ENCODE measurements at places on chromosomes 13 and 19.

- DNase-seq, result no peak
Observed at GRCh38 chr13:110442930-110443621, 118.4 kb downstream of the RAB20 start.

GRCh38 chr13:83008212-83008929 lies 873.9 kb downstream of the SLITRK1 start:
- DNase-seq, result no peak

DNA sequence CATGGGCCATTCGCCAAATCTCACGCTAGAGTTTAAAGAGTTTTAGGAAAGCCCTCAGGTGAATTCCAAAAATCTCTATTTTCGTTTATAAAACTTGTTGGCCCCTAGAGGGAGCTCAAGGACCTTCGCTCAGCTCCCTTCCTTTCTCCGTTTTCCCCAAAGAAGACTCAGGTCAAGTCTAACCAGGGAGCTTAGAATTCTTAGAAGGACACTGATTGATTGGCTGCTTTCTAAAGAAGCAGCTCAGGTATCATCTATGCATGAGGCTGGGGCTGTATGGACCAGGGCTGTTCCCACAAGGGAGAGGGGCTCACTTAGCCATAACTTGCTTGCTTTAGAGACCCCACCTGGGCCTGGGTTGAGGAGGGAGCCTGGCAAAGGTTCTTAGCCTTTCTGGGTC lies 20.5 kb downstream of the DZIP1 start:
- DNase-seq, result peak; percentile 39

DNA sequence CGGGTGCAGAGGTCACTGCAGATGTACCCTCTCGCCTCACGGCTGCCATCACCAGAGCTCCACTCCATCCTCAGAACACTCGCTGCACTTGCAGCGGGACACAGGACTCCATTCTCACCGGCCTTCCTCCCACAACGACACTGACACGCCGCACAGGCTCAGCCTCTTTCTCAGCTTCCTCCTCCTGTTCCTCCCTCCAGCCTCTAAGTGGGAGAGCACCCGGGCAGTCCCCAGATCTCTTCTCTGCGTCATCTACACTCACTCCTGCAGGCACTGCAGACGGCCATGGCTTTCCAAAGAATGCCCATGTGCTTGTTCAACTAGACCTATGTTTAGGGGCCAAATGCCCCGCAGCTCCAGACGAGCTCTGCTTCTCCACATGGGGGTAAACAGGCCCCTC lies 14.3 kb upstream of the FKRP start:
- DNase-seq, result no peak
